HTR-8/SVneo (cell line): ENCODE measurements at places on chromosomes 7 and 10.

DNA sequence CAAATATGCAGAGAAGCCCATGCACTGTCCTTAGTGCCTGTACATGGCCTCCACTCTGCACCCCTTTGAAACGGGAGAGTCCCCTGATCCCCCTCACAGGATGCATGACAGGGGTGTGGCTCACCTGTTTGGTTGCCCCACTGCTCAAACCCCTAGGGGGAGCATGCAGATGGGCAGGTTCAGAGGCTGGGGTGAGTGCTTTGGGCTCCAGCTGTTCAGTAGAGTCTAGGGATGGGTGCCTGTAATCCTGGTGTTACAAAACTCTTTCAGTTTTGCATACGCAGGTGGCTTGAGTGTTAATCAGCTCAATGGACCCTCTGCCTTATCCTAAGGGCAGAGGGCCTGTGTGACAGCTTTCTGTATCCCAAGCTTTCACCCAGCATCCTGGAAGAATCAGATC, 7.8 kb upstream of the SFTPA1 start:
- DNase-seq: no peak

- no peak for DNase-seq
These were observed 2.6 kb upstream of the RASSF4 start for GRCh38 chr10:44956717-44957706.

DNA sequence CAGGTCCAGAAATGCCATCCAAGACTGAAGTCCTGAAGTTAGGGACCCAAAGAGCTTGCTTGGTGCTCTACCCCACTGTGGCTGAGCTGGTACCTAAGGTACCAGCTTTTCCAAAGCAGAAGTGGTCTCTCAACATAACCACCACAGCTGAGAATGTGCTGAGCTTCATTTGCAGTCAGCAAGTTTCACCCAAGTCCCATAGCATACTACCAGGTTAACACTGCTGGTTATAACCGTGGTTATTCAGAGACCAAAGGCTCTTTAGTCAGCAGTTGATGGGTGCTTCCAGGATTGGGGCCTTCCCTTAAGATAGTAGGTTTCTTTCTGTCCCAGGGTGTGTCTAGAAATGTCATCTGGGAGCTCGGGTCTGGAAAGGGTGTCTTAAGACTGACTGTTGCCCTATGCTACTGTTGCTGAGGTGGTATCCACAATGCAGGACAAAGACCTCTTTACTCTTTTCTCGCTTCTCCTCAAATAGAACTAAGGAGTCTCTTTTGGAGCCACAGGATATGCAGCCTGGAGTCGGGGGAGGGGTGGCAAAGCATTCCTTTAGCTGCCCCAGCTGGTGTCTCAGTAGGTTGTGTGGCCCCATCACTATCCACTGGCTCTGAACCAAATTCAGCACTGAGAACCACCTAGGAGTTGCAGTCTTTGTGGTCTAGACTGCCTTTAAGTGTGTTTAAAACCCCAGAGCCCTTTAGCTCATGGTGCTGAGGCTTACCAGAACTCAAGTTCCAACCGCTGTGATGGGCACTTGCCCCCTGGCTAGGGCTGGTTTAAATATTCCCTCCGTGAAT, 354.9 kb upstream of the SEMA3C start:
- no peak for DNase-seq

GRCh38 chr10:122986335-122986734, 6.1 kb downstream of the PSTK start:
- no peak for DNase-seq

DNA sequence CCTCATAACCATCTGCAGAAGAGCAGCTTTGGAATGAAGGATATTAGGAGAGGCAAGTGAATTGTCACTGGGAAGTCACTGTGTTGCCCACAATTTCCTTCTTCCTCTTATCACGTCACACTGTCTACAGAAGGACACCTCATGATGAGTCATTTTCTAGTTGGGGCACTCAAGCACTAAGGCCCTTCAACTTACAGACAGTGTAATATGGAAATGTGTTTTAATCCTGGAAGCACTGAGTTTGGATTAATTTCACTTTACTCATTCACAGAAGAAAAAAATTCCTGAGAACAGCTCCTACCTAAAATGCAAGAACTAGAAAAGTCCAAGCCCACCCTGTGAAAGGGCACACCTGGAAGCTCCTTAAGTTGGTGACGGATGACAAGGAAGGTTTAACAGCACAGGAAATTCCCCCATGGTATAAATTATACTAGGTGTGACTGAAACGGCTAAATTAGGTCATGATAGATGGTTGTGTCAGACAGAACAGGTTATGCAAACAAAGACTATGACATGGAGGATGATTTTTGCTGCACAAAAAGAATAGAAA, 56.6 kb downstream of the PARD3 start:
- peak; percentile 93 for DNase-seq

DNA sequence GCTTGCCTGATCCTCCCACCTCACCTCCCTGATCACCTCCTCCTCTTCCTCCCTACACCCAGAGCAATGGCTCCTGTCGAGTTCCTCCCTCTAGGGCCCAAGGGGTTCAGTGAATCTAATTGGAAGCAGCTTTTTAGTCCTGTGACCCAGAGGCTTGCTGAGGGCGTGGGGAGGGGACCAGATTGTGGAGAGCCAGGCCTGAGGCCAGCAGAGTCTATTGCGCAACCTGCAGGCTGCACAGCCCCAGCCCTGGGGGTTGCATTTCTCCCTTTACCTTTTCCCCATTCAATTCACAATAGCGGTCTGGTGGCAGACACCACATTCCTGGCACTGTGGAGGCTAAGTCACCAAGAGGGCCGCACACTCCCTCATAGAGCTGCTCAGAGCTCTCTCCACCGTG, 32.5 kb downstream of the GHRHR start:
- DNase-seq: no peak

DNA sequence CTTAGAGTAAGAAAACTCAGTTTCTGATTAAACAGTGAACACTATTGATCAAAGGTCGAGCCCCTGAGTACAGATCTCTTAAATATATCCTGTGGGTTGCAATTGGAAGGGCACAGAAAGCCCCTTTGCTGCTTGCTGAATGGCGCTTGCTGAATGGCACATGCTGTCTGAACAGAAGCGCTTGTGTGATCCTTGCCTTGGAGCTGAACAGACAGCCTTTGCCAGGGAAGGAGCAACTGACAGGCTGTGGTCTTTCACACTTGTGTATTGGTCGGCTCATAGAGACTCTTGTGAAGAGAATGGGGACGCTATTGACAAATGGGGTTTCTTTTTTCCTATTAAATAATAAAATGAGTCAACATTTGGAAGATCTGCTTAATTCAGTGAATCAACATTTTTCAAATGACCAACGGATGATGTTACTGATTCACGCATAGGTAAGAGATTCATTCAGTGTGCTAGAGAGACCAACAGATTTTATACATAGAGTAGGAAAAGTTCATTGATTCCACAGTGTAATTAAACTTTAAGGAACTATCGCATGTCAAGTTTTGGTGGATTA, 99.4 kb upstream of the TNS3 start:
- DNase-seq: no peak

- DNase-seq: peak; percentile 31
These were observed 476.9 kb downstream of the KCNMA1 start for GRCh38 chr10:77160679-77161078.

GRCh38 chr7:100400656-100401055, 27.4 kb downstream of the PILRA start:
- no peak for DNase-seq

DNA sequence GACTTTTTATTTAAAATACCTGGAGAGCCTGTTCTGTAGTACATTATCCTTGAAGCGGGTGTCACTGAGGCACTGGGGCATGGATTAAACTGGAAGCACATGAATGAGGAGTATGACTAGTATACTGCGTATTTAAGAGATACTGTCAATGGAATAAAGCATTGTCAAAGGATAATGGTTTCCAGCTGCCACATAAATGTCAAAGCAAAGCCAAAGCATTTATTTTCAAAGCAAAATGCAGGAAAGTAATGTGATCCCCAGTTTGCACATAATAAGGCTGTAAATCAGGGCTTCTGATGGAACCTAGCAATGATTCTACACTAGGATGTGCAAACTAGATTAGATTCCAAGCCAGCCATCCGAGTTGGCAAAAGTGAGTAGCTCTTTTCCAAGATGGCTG, 240.1 kb downstream of the POU6F2 start:
- DNase-seq: no peak

- DNase-seq: no peak
These were observed 90.5 kb upstream of the PHYHIPL start for GRCh38 chr10:59085711-59086502.

DNA sequence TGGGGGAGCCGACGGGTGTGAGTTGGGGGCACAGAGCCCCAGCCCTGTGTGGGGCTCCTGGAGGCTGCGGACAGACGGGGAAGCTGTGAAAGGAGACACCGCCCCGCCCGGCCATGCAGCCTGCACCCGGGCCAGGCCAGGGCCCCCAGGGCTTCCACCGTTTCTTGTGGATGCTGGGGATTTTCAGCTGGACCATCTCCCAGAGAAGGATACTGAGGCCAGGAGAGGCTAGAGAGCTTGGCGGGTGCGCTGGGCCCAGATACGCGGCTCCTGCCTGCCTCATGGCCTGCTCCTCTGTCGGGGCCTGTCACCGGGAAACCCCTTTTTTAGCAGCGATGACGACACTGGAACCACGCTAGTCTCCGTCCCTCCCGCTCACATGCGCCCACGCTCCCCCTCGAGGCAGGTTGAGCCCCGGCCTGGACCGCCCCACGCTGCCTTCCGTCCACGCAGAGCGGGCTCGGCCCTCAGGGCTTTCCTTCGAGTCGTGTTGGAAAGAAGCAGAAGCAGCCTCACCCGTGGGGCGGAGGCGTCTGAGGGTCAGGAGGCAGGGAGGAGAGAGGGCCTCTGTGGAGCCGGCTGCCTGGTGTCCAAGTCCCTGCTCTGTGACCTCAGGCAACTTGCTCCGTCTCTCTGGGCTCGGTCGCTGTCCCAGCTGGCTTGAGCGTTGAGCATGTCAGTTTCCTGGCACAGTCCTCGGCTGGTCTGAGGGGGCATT, 11.7 kb downstream of the TMEM184A start:
- DNase-seq: no peak

- no peak for DNase-seq
These were observed 20.6 kb upstream of the USP6NL start for GRCh38 chr10:11631890-11632587.

DNA sequence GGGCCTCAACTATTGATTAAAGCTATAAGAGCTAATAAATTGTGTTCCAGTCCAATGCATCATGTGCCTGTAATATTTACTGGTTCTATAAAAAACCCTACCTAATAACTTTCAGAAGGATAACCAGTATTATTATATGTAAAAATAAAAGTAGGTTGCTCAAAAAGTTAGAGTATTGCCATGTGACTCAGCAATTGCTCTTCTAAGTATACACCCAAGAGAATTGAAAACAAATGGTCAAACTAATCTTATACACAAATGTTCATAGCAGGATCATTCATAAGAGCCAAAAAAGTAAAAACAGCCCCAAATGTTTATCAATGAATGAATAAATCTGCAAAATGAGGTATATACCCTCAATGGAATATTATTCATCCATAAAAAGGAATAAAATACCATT, 89.5 kb upstream of the TES start:
- no peak for DNase-seq

GRCh38 chr10:4742217-4742616, 83.8 kb upstream of the AKR1E2 start:
- DNase-seq: no peak

- DNase-seq: peak; percentile 13
These were observed 42.3 kb upstream of the FOXI2 start for GRCh38 chr10:127694580-127695193.

DNA sequence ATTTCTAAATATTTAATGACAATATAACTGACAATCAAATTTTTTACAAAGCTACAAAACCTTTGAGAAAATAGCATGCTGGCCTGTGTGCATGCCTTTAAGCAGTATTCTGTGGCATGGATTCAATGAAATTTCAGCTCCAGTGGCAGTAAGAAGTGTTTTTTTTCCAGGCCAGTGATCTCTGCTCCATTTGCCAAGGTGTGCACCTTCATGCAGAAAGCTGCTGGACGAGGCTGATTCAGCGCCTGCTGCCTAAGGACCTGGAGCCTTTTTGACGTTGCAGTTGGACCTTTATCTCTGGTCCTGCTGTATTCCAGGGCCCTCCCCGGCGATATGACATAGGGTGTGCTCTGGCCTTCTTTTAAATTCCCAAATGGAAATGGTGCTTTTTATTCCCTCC, 26.6 kb downstream of the VWC2 start:
- DNase-seq: no peak

DNA sequence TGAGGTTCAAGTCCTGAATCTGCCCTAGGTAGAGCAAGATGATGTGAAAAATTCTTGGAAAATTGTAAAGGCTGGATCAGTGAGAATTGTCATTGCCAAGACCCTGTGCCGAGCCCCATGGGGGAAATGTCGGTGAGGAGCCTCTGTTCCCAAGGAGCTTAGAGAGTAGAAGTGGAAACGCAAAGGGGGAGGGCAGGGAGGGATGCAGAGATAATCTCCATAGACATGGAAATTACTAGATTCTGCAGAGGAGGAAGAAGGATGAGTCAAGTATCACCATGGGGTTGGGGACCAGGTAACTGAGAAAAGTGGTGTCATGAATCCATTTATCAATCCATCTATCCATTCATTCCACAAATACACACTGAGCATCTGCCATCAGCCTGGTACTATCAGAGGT, 26.0 kb downstream of the DUSP5 start:
- no peak for DNase-seq

DNA sequence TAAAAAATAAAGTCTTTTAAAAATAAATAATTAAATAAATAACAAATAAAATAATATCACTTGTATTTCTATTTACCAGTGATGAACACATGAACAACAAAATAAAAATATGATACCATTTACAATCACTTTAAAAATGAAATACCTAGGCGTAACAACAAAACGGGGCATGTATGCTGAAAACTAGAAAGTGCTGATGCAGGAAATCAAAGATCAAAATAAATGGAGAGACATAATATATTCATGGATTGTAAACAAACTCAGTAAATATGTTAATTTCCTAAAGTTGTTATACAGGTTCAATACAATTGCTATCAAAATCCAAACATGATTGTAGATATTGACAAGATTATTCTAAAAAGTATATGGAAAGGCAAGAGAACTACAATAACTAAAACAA, 19.2 kb upstream of the SFTPA2 start:
- no peak for DNase-seq

- DNase-seq: no peak
These were observed at the start of gene ALOX5 for GRCh38 chr10:45373576-45374349. Gene ALOX5, plus strand, starts transcription at chr10:45374216. Its CDS starts 64 bp downstream, at chr10:45374280.

GRCh38 chr7:114107522-114107921, 188.7 kb upstream of the PPP1R3A start:
- no peak for DNase-seq

DNA sequence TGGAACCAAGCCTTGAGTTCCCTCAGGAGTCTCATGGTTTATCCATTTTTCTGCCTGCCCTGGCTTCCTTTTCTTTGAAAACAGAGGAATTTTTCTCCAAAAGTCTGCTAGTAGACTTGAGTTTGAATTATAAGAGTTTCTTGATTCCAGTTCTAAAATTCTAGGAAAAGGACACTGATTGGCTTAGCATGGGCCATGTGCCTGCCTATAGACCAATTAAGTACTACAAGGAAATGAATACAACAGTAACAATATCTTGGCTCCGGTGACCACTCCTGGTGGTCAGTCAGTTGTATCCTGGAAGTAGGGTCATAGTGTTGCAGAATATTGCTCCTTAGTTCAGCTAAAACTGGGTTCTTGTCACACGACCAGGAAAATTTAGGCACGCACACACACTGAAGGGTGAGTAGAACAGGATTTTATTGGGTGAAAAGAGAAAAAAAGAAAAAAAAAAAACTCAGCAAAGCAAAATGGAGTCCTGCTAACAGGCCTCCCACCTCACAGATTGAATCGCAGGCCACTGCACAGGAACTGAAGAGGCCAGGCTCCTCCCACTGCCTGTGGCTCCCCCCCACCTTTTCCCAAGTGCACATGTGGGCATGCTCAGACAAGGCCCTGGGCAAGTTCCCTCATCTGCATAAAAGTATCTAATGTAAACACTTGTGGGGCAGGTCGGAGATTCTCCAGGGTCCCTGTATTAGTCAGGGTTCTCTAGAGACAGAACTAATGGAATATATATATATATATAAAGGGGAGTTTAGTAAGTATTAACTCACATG, 155.1 kb downstream of the LYZL1 start:
- DNase-seq: no peak
